ENCODE measurements at places on chromosomes 16 and 17.

DNA sequence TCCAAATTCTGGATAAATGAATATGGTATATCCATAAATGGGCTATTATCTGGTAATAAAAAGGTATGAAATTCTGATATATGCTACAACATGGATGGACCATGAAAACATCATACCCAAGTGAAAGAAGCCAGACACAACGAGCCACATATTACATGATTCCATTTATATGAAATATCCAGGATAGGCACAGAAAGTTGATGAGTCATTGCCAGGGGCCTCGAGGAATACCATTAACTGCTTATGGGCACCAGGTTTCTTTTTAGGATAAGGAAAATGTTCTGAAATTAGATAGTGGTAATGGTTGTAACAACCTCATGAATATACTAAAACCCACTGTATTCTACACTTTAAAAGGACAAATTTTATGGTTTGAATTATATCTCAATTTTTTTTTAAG, 123.2 kb downstream of the PITPNC1 start:
- DNase-seq = no peak

DNA sequence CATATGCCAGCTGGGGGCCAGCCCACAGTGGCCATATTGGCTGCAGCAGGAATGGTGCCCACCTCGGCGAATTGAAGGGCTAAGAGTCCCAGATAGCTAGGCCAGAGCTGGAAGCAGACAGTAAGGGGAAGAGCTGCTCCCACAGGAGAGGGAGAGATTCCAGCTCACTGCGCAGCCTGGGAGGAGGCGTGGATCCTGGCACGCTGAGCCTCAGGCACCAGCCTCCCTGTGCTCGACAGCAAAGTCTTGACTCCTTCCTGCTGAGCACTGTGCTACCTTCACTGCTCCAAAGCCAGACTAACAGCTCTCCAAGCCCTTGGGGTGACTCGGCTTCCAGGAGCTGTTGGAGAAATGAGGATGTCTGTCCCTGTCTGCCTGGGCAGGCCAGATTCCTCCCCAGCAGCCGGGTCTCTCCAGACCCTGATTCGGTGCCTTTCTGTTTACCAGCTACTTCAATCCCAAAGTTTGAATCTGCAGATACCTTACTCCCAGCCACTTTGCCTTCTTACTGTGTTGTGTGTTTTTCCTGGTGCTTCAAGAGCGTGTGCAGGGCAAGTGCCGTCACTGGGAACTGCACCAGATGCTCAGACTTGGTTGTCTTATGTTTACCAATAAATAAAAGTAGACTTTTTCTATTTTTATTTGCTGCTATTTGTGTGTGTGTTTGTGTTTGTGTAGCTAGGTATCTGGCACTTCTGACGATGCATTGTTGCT, 9.1 kb downstream of the CBX2 start:
- DNase-seq = no peak

GRCh38 chr17:66165537-66166123, 26.3 kb downstream of the CEP112 start:
- peak; percentile 62 for DNase-seq

DNA sequence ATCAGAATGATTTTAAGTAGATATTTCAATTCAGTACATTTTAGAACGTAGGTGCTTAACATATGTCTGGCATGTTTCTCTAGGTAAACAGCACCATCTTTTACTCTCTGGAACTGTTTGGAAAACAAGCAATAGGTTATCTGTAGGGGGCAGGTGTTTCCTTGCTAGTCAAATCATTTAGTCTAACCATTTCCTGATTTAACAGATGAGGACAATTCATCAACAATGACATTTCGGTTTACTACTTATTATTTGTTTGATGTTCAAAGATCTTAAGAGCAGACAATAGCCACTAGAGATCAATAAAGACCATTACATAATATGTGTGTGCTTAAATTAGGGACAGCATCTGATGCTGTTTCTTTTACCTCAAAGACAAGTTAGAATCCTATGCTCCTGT, 173.1 kb downstream of the CEP112 start:
- DNase-seq = no peak

GRCh38 chr16:49092704-49093103, 188.9 kb downstream of the CBLN1 start:
- no peak for DNase-seq

DNA sequence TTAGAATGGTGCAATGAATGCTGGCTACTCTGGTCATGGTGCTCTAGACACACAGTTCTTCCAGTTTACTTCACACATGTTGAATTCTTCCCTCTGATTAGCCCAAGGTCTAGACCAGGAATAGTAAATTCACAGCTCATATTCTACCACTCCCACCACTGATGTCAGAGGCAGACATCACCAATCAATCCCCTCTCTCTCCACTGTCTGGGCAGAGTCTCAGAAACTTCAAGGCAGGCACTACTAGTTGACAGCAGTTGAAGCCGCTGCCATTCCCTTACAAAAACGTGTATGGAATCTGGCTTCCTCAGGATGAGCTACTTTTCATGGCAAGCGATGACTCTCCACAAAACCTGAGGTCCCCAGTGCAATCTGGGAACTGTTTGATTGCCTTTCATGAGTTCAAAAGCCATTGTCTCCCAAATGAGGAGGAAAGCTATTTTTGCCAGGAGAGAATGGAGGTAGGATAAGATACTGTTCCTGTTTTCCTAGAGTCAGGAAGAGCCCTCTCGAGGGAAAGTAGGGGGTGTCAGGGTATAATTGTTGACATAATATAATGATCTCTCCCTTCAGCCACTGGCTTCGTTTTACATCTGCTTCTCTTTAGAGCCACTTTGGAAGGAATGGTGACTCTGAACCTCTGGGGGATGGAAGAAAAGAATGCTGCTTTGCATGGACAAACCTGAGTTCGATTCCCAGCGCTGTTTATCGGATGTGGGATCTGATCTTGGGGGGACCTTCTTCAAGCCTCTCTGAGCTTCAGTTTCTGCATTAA, 90.0 kb downstream of the FOXL1 start:
- DNase-seq = no peak

DNA sequence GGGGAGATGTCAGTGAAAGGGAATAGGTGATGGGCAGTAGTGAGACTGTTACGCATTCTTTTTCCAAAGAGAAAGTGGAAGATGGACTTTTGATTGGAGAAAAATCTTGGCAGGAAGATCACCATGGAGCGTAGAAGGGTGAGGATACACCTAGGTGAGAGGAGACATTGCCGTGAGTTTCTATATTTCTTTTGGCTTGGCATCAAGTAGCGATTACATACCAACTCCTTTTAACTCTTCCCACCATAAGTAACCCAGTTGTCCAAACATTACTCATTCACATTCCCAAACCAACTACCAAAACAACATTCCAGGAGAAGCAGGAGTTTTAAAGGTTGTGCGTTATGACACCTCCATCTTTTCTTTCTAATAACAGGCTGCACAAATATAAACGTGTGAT, 10.7 kb upstream of the KRT28 start:
- no peak for DNase-seq

- no peak for DNase-seq
Measured at GRCh38 chr16:22239131-22239805, 33.2 kb downstream of the EEF2K start.

GRCh38 chr17:2233441-2233947, 70.1 kb downstream of the SMG6 start:
- DNase-seq = no peak

DNA sequence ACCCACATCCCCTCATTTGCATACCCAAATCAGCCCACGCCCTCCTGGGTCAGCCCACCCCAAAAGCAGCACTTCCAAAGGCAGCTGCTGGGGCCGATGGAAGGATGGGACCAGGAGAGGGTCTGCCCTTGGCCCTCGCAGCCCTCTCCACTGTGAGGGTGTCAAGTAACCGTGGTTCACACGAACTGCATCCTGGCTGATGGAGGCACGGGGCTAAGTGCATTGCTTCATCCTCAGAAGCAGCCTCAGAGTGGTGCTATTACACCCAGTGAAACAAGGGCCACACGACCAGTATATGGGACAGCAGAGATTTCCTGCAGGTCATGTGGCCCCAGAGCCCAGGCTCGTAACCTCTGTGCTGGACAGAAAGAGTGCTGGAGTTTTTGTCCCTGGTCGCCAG, 13.2 kb upstream of the ATP2A3 start:
- no peak for DNase-seq

DNA sequence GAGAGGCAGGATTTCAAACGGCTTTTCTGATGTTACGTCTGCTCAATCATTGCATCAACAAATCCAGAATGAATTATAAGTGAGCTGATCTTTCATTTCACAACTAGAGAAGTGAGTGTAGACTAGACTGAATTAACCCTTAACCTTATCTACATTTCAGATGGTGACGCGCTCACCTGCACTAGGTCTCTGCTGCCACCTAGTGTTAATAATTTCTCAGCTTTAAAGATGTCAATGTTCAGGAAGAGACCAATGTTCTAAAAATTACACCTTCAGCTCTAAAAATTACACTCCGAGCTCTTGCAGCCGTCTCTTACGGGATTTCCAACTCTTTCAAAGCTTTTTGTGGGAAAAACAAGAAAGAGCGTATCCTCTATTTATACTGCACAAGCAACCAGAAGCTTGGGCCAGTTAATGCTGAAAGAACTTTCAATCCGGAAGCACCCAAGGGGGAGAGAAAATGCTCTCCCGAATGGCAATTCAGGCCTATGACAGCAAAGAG, 88.2 kb upstream of the FA2H start:
- peak; percentile 64 for DNase-seq

GRCh38 chr17:63455417-63455816, 9.3 kb upstream of the CYB561 start:
- no peak for DNase-seq

DNA sequence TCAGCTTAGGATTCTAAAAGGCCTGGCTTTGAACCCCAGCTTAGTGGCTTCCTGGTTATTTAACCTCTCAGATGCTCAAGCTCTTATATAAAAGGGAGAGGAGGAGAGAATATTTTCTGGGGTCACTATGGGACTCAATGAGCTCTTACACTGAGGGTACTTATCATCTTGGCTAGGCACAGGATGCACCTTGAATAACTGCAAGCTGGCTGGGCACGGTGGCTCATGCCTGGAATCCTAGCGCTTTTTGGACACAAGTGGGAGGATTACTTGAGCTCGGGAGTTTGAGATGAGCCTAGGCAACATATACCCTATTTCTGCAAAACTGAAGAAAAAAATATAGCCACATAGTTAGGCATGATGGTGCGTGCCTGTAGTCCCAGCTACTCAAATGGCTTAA, 665.3 kb upstream of the RBFOX1 start:
- no peak for DNase-seq
